ENCODE measurements at places on chromosomes 6 and 20.

- no peak for DNase-seq
Observed at GRCh38 chr20:9597547-9597946, 83.2 kb downstream of the LAMP5 start.

DNA sequence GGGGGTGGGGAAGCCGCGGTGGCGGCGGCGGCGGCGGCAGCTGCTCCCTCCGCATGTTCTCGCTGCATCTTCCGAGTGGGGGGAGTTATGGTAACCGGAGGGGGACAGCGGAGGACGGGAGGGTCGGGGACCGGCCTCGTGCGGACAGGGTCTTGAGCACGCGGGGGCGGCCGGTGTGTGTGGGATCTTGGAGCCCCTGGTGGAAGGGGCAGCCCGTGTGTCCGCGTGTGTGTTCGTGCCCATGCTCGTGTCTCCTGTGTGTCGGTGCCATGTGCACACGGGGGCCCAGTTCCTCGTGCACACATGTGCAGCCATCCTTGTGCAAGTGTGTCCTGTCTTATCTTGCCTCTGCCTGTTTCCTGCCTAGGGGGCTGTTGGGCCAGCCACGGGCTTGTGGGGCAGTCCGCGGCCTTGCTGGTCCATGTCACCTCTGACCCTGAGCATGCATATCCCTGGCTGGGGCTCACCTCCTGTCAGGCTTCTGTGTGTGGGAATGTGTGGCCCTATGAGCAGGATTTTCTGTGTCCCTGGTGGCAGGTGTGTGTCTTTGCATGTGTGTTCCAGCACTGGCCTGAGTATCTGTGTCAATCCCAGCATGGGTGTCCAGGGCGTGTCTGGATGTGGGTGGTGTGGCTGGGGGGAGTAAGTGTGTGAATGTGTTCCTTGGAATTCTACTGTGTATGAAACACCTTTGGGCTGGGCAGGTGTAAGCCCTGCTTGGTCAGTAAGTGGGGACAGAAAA, 8.5 kb downstream of the SYNGAP1 start:
- peak; percentile 15 for DNase-seq

- DNase-seq, result peak; percentile 70
Observed at GRCh38 chr6:170374571-170375444, 68.2 kb downstream of the FAM120B start.

- peak; percentile 14 for DNase-seq
Observed at GRCh38 chr20:51385646-51386530, 156.6 kb downstream of the NFATC2 start.

DNA sequence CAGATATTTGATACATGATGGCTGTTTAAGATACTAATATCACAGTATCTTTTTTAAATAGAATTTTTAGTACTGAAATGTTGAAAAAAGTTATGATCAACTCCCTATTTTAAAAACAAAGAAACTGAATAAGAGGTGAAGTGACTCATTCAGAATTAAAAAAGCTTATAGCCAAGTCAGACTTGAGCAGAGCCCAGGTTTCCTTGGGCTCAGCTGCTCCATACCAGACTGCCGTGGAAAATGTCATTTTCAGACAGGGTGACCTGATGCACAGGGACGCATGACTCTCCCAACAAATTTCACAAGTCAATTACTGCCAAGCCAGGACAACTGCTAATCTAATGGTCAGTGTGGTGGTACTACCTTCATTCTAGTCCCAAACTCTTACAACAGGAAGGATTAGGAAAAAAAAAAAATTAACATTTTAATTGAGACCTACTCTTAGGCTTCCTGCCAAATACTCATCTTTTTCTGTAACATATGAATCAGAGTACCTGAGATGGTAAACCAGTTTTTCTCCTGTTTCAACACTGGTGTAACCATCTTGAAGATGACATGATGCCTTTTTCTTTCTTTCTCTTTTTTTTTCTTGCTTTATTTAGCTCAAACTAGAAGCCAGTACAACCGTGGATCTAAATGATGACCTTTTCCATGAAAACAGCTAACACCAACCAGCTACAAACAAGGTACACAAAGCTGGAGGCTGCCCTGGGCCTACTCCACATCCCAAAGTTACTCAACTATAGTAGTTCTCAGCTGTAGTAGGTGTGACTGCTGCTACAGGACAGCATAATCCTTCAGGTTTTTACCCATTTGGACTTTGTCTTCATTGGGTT, 30.5 kb downstream of the SLC22A23 start:
- DNase-seq, result no peak

DNA sequence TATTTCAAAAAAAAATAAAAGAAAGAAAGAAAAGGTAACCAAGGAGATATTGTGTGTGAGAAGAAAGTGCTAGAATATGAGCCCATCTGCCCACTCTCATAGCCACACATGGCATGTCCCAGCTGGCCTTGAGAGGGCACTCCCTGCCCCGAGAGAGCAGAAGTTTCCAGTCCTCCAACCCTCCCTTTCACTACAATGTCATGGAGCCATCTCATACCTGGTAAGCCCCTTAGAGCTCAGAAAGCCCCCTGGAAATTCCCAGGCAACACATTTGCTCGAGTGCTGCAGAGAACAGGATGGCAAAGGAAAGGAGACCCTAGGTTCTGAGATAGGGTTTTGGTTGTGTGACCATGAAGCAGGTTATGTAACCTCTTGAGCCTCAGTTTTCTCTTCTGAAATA, 75.8 kb upstream of the RIN2 start:
- DNase-seq, result no peak

DNA sequence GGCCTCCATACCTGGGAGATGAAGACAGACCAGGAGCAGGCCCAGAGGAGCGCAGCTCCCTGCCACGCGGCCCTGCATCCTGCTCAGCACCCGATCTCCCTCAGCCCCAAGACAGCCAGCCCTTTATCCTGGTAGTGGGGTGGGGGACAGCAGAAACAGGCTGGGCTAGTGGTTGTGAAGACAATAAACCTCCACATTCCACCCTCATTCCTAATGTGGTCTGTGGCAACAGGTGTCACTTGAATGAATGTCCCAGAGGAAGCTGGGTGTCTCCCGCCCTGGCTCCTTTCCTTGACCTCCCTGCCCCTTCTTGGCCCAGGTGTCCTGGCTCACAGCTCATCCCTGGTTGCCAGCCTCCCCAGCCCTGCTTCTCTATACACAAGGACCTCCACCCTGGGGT, at the start of gene C6orf15:
TSS of gene C6orf15 (minus strand) at position 98 of the 400 bp plus-strand sequence. CDS start at position 78, 20 bp downstream.
- DNase-seq, result no peak

DNA sequence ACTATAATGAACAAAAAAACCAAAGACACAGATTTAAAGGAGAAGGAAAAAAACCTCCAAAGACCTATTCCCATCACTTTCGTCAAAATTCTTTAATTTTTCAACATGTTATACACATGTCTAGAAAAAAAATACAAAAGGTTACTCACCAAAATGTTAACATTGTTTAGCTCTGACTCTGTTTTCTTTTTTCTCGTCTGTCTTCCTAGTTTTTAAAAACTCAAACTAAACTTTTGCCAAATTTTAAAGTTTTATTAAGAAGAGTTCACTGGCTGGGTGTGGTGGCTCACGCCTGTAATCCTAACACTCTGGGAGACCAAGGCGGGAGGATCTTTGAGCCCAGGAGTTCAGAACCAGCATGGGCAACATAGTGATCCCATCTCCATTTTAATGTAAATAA, 10.8 kb downstream of the MCUR1 start:
- no peak for DNase-seq

DNA sequence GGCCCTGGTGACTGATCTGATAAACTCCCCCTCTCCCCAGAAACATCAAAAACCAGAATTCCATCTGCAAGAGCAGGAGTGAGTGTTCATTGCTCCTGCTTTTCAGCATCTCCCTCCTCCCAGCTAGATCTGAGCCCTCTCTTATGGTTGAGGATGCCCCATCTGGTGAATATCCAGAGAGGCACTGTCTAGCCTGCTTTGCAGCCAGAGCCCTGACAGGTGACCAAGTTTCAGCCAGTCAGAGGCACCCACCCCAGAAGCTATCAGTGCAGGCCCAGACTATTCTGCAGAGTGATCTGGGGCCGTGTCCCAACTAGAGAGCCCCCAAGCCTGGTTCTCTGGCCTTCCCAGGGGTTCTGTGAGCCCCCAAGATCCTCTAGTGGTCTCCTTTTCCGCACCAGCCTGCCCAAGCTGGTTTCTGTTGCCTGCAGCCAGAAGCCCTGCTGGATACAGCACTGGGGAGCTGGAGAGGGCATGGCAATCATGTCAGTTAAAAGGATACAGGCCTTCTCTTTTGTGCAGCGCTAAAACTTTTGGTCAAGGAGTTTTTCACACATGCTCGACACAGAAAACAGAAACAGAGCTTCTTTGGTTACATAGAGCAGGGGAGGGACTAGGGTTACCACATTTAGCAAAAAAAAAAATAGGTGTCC, 6.6 kb upstream of the BMP7 start:
- DNase-seq, result no peak

DNA sequence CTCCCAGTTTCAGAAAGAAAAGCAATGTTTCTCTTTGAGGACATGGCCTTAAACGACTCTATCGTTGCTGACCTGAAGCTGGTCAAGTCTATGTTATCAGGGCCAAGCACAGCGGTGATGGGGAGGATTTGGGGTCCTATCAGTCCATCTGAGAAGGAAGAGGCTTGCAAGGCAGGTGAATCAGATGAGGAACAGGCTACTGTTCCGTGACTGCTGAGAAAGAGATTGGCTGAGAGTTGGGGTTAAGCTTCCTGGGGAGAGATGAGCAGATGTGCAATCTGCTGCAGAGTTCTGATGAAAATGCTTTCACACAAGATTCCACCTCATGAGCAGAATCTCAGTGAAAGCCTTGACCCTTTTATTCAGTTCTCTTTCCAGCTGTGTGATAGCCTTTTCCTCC, 168.3 kb upstream of the STMND1 start:
- no peak for DNase-seq

- DNase-seq, result no peak
Observed at GRCh38 chr20:40778894-40779496, 90.0 kb upstream of the MAFB start.

- no peak for DNase-seq
Observed at GRCh38 chr6:7580927-7581618, 8.9 kb upstream of the SNRNP48 start.

- no peak for DNase-seq
Observed at GRCh38 chr6:104322841-104323240, 536.9 kb downstream of the HACE1 start.

DNA sequence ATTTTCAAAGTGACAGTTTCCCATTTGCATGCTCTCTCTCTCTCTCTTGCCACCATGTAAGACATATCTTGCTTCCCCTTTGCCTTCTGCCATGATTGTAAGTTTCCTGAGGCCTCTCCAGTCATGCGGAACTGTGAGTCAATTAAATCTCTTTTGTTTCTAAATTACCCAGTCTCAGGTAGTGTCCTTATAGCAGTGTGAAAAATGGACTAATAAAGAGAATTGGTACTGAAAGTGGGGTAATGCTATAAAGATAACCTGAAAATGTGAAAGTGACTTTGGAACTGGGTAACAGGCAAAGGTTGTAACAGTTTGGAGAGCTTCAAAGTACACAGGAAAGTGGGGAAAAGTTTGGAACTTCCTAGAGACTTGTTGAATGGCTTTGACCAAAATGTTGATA, 389.8 kb downstream of the GRIK2 start:
- DNase-seq, result no peak

DNA sequence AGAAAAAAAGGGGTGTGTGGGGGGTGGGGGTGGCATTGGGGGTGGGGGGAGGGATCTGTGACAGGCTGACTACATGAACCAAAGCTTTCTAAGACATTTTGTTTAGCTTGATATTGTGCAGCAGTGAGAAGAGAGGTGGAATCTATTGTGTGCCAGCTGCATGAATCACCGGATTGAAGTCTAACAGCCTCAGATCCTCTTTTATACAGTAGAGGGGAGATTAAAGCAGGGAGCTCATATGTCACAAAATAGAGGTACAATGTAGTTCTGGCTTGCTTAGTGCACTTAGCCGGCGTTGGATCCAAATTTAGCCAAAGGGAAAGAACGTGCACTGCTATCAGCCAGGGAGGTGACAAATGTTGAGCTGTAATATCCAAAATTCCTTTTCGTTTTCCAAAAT, 404.2 kb upstream of the CITED2 start:
- DNase-seq, result peak; percentile 53

DNA sequence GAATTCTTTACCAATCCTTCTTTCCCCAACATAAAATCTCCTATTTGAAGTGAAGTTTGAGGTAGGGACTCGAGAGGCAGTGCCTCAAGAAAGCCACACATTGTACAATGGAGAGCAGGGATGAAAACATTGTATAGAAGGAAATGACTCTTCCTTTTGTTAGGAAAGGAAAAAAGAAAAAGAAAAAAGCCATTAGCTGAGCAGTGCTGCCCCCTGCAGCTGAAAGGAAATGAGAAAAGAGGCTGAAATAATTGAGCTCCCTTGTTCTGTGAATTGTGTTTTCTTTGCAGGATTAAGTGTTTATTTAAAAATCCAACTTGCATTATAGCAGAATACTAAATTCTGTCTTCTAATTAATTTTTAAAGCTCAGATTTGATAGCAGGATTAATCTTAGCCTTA, 162.9 kb upstream of the SASH1 start:
- DNase-seq, result no peak

DNA sequence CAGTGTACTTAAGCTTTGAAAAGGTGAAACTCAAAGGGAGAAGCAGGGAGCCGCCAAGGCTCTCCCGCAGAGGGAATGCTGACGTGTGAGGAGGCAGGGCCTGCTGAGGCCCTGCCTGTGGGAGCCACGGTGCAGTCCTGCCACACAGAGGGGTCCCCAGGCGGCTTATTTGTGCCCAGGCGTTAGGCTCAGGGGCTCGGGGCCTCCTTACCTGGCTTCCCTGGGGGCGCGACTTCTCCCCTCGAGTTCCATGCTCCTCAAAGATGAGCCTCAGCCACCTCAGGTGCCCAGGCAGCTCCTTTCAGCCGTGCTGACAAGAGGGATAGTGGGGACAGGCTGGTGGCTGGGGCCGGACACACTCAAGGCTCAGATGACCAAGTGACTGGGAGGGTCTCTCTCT, 2.2 kb upstream of the KIF25 start:
- no peak for DNase-seq

- no peak for DNase-seq
Observed at GRCh38 chr6:85172705-85173104, 277.2 kb upstream of the NT5E start.

DNA sequence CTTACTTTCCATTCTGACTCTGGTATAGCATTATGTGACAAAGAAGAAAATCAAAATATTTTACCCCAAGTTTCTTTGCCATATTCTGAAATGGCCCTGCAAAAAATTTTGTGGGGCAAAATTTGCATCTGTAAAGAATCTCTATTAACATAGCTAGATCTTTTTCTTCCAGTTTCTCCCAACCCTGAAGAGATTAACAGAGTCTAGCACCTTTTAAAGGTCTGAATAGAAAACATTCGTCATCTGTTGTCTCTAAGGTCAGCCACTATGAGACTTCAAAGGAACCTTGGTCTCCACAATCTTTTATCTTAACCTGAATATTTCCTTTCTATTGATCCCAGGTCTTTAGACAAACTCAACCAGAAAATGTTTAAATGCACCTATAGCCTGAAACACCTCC, 205.7 kb downstream of the BTBD9 start:
- DNase-seq, result no peak
